Esophagus muscularis mucosa (tissue), 4 donors: ENCODE measurements at places on chromosomes 12 and 14.

DNA sequence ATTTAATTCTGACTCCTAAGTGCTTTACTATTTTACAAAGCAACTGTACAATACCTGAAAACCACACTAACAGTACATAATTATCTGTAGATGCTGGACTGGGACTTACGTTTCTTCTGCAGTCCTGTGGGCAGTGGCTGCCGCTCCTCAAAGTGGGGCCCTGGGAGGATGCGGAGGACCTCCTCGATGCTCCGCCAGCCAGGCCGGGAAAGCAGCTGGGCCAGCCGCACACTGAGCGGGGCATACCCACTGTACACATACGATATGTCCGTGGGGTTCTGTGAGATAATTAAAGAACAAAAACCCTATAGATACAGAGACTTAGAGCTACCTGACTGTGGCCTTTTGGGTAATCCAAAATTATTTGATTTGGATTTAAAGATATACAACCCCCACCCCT, 6.8 kb upstream of the DIABLO start:
- no peak for DNase-seq

GRCh38 chr12:47035484-47035883, 43.9 kb upstream of the PCED1B start:
- no peak for DNase-seq

- DNase-seq: peak; percentile 47
Observed at GRCh38 chr12:66055837-66056319, 74.7 kb downstream of the LLPH start.

GRCh38 chr12:51131745-51132521, 41.0 kb downstream of the TFCP2 start:
- no peak for DNase-seq

- no peak for DNase-seq
Observed at GRCh38 chr14:95192311-95192710, 35.0 kb upstream of the DICER1 start.

- no peak for DNase-seq
Observed at GRCh38 chr14:105070760-105071137, 5.5 kb upstream of the GPR132 start.

- no peak for DNase-seq
Observed at GRCh38 chr14:81315341-81315740, 84.8 kb downstream of the STON2 start.

DNA sequence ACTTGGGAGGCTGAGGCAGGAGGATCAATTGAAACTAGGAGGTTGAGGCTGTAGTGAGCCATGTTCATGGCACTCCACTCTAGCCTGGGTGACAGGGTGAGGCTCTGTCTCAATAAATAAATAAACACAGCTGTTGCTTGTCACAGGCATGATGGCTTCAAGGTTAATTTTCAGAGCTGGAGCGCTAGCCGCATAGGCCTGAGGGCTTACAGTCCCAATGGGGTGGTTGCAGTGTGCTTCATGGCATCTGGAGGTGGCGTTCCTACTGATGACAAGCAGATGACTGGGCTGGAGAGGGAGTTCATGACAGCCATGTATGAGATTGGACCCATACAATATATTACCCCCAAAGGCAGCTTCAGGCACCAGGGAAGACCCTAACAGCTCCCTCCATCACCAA, 1.6 kb upstream of the FMNL3 start:
- DNase-seq: no peak

GRCh38 chr12:45326358-45326975, 110.6 kb downstream of the ANO6 start:
- DNase-seq: no peak

DNA sequence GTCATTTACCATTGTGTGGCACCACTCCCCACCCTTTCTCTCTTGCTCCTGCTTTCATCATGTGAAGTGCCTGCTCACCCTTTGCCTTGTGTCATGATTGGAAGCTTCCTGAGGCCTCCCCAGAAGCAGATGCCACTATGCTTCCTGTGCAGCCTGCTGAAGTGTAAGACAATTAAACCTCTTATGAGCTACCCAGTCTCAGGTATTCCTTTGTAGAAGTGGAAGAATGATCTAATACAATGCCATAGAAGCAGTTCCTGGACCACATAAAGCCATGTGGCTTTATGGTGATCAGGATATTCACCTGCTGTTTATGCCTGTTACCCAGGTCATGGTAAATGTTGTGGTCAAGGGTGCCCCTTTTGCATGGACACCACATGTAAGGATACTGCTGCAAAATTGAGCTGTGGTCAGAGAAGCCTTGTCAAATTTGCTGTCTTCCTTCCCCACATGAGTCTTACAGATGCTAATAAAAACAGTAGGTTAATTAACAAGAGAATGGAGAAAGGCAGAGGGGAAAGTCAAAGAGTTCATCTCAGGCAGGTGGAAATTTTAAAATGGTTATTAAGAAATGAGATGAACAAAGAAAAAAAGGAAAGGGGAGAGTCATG, 112.8 kb upstream of the IFNG-AS1 start:
- no peak for DNase-seq

DNA sequence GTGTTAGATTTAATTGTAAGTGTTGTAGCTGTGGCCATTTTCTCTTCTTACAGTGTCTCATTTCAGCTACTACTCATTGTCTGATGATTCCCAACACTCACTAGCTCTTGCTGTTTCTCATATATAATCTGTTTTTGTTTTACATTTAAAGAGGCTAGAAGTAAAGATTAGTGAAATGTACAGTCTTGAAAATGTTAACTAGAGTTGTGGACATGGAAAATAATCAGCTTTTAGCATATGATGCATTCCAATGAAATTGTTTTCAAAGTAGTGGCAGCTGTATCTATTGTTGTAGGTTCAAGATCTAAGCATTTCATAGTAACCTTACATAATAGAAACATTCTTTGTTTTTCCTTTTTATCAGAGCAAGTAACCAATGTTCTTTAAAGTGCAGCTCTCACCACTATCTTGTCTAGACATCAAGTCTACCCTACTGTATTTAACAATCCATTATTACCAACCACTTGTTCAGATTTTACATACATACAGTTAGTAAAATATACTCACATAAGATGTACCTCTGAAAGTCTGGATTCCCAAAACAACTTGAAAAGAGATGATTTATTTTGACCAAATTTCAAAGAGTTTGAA, 76.9 kb downstream of the PPHLN1 start:
- DNase-seq: no peak

DNA sequence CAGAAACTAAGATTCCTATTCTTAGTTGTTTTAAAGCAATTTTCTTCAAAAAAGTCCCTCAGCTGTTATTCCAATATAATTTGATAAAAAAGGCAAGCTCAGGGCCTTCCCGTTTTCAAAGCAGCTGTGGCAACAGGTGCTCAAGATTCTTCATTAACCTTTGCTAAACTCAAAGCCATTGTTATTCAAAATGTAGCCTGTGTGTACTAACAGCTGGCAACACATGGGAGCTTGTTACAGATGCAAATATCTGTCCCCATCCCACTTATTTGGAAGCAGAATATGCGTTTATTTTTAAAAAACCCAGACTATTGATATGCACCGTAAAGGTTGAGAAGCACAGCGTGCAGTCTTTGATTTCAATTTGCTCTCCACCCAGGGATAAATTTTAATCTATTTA, 210.4 kb upstream of the SYT10 start:
- DNase-seq: no peak

DNA sequence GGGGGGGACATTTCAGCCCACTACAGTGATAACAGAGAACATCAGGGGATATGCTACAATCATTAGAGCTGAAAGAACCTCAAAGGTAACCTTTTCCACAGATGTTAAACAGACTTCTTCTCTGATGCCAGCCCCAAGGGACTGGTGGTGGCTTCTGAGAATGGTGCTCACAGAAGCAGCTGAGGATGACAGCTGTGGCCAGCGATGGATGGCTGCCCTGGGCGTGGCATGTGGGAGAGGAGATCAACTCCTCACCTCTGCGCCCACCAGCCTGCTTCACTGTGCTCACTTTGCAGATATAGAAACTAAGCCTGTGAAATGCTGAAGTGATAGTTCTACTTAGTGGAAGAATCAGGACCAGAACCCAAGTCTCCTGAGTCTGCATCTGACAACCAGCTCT, 33.0 kb downstream of the FOXN3 start:
- no peak for DNase-seq

GRCh38 chr12:130813436-130813835, 25.6 kb downstream of the STX2 start:
- DNase-seq: no peak

DNA sequence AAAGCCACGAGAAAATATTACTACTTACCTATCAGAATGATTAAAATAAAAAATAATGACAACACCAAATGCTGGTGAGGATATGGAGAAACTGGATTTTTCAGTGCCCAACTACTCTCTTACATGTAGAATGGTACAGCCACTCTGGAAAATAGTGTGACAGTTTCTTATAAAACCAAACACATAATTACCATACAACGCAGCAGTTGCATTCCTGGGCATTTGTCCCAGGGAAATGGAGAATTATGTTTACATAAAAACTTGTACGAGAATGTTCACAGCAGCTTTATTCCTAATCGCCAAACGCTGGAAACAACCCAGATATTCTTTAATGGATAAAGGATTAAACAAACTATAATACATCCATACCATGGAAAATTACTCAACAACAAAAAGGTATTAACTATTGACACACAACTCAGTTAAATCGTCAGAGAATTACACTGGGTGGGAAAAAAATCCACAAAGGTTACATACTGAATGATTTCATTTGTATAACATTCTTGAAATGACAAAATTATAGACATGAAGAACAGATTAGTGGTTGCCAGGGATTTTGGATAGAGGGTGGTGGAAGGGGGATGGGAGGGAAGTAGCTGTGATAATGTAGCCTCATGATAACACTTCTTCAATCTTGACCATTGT, 35.4 kb downstream of the TAOK3 start:
- no peak for DNase-seq

DNA sequence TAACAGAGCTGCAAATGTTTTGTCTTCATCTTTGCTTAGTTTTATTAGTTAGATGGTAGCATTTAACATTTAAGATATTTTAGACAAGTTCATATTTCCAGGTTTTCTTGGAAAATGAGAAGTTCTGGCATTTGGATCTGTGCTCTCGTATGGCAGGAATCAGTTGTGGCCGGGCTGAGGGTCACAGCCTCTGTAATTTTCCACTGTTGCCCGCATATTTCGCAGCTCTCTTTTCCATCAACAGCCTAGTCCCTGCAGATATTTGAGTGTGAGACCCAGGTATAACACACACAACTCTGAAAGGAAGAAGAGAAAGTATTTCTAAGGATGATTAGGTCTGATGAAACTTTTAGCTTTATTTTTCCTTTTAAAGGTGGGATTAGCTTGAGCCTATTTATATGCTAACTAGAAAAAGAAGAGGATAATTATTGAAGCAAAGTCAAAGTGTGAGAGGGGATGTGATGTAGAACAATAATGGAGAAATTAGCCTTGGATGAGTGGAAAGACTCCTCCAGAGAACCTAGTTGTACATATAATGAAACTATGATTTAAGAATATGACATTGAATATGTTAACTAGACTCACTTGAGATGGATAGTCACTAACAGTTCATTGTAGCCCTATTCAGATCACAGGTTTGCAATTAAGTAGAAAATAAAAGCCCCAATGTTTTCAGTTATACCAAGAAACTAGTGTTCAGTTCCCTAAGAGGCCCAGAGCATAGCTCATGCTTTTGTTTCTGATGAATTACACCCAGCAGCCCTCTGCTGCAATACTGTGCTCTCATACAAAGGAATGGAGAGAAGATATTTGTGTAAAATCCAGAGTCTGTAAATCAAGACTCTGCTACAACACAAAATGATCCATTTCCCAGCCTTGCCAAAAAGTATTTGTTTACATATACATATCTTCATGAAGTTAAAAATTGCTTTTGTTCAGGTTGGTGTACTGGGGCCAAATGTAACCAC, 158.4 kb downstream of the C12orf50 start:
- no peak for DNase-seq

- no peak for DNase-seq
Observed at GRCh38 chr12:12541782-12542181, 20.9 kb downstream of the DUSP16 start.

GRCh38 chr12:100348657-100349454, 8.0 kb upstream of the SLC17A8 start:
- no peak for DNase-seq

DNA sequence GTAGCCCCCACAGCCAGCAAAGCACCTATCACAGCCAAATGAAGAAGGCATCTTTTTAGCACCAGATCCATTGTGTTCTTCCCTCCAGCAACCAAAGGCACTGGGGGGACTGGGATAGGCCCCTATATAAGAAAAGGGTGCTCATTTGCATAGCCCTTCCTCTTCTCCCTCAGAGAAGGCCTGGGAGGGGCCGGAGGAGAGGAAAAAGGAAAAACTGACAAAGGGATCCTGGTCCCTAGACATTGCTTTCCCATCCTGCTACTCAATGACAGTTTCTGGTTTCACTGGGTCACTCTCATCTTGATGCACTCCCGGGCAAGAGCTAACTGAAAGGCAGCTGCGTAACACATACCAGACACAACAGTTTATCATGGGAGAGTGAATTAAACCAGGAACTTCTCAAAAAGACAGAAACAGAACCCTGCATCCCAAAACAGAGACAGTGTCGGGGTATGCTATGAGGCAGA, at the start of gene PMEL:
TSS of gene PMEL (minus strand) at position 102 of the 467 bp plus-strand sequence. CDS start at position 71, 31 bp downstream.
- no peak for DNase-seq

DNA sequence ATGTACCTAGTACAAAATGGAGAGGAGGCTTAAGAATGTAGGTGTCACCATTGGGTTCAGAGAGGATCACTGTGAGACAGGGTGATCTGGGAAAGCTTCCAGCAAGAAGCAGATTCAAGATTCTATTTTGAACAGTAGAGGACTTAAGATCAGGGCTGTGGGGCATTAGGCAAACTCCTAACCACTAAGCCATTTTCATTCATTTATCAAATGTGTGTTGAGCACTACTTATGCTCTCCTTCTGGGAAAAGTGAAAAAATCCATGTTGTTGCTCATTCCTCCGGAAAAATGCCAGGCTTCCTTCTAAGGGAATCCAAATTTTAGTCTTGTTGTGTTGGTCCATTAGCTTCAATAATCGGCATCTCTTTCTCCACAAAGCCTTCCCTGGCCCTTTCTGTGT, 163.4 kb downstream of the NUAK1 start:
- no peak for DNase-seq

- DNase-seq: no peak
Observed at GRCh38 chr12:62934799-62935674, at the start of gene PPM1H. PPM1H (minus strand) TSS chr12:62935150; CDS start chr12:62934736, 414 bp downstream.

- no peak for DNase-seq
Observed at GRCh38 chr12:117049295-117049694, 49.9 kb downstream of the TESC start.

DNA sequence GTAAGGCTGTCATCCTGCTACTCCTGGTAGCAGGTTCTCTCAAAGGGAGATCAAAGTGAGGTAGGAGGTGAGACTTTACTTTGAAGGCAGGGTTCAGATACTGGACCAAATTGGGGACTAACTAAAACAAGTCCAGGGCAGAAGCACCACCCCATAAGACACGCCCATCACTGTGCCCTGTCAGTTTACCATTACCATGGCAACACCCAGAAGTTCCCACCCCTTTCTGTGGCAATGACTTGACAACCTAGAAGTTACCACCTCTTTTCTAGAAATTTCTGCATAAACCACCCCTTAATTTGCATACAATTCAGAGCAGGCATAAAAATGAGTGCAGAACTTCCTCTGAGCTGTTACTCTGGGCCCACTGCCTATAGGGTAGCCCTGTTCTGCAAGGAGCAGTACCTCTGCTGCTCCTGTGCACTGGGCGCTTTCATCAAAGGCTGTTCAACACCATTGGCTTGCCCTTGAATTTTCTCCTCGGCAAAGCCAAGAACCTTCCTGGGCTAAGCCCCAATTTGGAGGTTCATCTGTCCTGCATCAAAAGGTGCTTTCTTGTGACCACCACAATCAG, 64.8 kb upstream of the MAX start:
- no peak for DNase-seq
